Gastroesophageal sphincter (tissue), 4 donors: ENCODE measurements at places on chromosomes 5 and 9. TPM values are rescaled to one million over a fixed set of nuclear protein-coding genes. Genes with fewer than 3 reads are reported as not detected.

Gene GARIN3
- not detected for total RNA-seq

Gene INIP
- 13.6 TPM for total RNA-seq

Gene SEC61B
- 67.9 TPM for total RNA-seq

Gene UGT3A1
- not detected for total RNA-seq

Gene SMARCA2
- total RNA-seq: 133 TPM

Gene PCDHGB6
- 5.7 TPM for total RNA-seq

Gene C5orf58
- not detected for total RNA-seq

Gene RASEF
- total RNA-seq: 0.35 TPM

Gene JAKMIP2
- 0.81 TPM for total RNA-seq

Gene C9
- total RNA-seq: not detected

Gene PCDHB6
- 1.2 TPM for total RNA-seq

Gene RFK
- total RNA-seq: 18.4 TPM

Gene CDH18
- total RNA-seq: not detected
